H54 (cell line): ENCODE measurements at places on chromosomes 13 and 19.

- no peak for DNase-seq
Observed at GRCh38 chr13:58850161-58850560, 1218.6 kb downstream of the PCDH17 start.

DNA sequence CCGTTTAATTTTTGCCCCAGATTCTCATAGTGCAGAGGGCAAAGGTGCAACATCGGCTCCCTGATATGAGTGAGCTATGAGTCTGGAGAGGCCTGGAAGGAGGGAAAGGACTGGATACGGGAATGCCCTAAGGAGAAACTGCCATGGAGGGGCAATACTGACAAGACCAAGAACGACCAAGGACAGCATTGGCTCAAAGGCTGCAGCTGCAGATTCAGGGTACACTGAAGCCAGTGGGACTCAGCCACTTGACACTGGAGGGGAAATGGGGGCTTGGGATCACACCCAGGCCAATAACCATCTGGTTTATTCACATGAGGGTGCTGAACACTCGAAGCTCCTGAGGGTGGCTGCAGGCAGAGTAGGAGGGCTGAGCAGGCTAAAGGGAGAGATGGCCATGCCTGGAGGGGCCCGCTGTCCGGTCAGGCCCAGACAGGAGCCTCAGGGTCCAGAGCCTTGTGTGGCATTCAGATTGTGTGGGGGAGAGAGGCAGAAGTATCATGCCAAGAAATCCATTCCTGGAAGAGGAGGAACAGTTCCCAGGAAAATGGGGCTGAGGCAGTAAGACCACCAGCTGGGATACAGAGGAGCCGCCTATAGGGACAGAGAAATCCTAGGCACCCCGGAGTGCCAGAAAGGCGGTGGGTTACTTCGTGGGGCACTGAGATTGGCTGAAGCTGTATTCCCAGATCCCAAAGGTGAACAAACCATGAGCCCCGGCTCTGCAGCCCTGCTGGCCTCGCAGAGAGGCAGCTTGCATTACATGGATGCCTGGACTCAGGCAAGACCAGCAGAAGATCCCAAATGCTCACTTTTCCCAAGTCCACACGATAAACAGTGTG lies 20.7 kb downstream of the COL4A1 start:
- DNase-seq, result no peak

DNA sequence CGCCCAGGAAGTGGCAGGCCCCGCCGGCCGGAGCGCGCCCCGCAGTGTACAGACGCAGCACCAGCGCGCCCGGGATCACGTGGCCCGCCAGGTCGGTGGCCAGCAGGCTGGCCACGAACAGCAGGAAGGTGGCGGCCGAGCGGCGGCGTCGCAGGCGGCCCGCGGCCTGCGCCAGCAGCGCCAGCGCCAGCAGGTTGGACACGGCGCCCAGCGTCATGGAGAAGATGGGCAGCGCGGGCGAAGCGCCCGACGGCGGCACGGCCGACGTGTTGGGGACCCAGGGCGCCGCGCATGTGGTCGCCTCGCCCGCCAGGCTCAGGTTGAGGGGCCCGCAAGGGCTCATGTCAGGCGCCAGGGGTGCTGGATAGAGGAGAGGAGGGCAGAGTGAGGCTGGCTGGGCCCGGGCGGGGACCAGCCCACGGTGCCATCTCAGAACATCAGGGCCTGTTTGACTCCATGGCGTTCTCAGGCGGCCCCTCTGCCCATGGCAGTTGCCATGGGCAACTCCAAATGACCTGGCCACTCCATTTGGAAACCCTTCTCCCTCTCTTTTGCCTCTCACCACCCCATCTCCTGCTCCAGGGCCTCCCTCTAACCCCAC lies 1.1 kb downstream of the PTGER1 start:
- no peak for DNase-seq

DNA sequence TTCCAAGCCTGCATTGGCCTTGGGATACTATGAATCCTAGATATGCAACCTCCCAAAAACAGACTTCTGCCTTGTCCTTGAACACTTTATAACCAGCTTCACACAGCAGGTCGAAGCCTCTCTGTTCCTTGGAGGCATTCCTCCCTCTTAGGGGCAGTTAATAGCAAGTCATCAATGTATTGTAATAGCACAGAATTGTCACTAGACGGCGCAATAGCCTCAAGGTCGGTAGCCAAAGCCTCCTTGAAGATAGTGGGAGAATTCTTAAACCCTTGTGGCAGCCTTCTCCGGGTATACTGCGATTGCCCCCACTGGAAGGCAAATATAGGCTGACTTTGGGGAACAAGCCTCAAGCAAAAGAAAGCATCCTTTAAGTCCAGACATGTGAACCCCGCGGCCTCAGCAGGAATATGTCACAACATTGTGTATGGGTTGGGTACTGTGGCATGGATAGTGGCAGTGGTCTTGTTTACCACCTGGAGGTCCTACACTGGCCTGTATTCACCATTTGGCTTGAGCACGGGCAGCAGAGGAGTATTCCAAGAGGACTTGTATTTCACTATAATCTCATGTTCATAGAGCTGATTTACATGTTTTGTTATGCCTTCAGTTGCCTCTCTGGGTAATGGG lies 61.1 kb downstream of the ZNF431 start:
- DNase-seq, result peak; percentile 21

DNA sequence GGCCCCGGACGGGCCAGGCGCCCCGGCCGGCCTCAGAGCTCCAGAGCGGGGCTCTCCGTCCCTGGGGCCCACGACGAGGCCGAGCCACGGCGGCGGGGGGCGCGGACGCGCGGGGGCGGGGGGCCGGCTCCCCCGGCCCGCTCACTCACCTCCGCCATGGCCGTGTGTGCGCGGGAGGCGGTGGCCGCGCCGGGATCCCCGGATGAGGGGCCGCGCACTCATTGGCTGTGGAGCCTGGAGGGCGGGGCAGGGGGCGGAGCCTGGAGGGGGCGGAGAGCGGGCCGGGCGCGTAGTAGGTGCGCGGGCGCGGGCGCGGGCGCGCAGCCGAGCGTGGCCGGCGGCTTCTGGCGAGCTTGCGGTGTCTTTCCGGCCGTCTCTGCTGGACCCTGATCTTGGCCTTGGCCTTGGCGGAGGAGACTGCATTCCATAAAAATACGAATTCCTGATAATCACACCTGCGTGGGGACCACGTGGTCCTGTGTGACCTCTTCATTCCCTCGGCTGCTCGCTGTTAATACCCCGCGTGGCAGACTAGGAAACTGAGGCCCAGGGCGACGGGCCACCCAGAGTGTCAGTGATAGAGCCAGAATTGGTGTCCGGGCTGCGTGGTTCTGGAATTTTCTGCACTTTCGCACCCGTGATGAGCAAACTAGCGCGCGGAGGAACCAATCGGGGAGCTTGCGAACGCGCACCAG lies at the start of gene MIER2:
Gene MIER2 (minus strand): TSS at position 172 of the 695 bp plus-strand sequence. CDS start 14 bp downstream, at position 158.
- peak; percentile 83 for DNase-seq
